ENCODE measurements at places on chromosomes 3 and 15.

DNA sequence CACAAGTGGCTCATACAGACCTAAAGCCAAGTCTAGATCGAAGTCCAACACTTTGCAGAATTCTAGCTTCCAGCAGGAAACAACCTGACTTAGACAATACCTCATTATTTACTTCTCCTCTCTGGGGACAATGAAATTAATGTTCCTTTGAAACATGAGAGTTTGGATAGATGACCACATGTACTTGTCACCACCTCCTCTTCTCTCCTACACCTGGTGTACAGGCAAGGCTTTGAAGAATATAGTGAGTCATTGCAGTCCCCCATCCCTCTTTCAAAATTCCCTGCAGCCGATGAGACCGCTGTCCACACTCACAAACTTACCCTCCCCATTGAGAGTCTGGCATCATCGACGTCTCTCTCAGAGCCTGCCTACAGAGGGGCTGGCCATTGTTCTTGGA, 189.0 kb upstream of the HES1 start:
- no peak for DNase-seq

- no peak for DNase-seq
These were observed 50.5 kb downstream of the SRGAP3 start for GRCh38 chr3:9198899-9199335.

DNA sequence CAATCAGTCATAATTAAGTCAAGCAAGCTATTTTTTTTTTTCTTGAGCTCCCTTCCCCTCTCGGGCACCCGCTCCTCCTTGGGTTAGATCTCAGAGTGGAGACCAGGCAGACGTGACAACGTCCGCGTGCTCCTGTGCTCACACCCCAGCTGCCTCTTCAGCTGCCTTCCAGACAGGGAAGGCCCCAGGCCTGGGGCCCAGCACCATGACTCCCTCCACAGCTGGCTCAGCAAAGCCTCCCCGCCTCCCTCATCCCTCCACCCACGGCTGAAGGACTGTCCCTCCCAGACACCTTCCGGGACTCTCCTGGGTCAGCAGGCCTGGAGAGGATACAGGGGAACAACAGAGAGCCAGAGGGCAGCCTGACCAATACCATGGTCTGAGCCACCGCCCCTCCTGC, 87.9 kb upstream of the LINGO1 start:
- no peak for DNase-seq

- DNase-seq: no peak
These were observed 5.2 kb upstream of the EBLN2 start for GRCh38 chr3:73056014-73056844.

- no peak for DNase-seq
These were observed 2.6 kb upstream of the WWTR1 start for GRCh38 chr3:149660462-149660861.

DNA sequence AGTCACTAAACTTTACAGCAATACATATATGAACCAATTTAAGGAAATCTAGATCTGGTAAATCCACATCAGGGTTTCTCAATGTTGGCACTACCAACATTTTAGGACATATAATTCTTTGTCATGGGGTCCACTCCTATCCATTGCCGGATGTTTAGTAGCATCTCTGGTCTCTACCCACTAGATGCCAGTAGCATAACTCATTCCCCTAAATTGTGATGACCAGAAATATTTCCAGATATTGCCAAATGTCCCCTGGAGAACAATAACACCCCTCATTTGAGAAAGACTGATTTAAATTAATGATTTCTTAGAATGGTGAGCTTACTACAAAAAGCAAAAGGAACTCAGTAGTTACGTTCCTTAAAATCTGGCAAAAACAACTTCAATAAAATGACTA, 23.1 kb upstream of the ANKRD28 start:
- no peak for DNase-seq

DNA sequence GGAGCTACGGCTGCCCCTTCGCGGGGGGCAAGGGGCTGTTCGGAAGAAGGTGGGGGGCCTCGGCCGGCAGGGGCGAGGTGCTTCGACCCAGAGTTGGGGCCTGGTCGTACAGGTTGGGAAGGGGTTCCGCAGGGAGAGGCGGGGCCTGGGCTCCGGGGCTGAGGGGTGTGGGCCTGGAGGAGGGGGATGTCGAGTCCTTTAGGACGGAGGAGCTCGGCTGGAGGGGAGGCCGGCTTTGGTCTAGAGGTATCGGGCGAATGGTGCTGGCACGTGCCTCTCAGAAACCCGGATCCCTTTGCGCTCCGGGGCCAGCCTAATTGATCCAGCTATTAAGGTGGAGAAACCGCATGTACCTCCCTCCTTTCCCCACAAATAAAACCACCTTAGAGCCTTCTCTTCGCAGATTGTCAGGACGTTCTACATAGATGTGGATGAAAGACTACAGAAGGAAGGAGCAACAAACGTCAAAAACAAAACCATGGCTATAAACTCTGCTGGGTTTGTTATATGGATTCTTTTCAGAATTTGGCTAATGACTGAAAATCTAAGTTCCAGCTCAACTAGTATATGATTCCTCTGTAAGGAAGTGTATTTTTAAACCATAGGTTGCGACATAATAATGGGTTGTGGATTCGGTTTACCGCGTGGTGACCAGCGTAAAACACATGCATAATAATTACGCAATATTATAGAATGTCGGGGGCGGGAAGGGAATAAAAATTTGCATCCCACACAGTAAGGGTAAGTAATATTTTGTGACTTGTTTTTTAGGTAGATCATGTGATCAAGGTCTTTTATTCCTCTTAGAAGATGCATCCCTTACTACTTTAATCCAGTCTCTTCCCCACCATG, 644 bp upstream of the NGLY1 start:
- peak; percentile 73 for DNase-seq

GRCh38 chr3:67898916-67899315, 244.5 kb upstream of the SUCLG2 start:
- DNase-seq: no peak

DNA sequence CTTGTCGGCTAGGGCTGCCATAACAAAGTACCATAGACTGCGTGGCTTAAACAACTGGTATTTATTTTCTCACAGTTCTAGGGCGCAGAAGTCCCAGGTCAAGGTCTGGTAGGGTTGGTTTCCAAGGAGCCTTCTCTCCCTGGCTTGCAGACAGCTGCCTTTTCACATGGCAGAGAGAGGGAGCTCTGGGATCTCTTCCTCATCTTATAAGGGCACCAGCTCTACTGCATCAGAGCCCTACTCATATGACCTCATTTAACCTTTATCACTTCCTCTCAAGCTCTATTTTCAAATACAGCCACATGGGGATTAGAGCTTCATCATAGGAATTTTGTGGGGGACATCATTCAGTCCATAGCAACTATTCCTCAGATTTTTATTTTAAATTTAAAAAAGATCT, 17.6 kb upstream of the PAQR9 start:
- DNase-seq: no peak

- no peak for DNase-seq
These were observed 176.0 kb upstream of the TMCO5A start for GRCh38 chr15:37758412-37758811.

- DNase-seq: no peak
These were observed 112.7 kb downstream of the FEZF2 start for GRCh38 chr3:62260655-62261054.

DNA sequence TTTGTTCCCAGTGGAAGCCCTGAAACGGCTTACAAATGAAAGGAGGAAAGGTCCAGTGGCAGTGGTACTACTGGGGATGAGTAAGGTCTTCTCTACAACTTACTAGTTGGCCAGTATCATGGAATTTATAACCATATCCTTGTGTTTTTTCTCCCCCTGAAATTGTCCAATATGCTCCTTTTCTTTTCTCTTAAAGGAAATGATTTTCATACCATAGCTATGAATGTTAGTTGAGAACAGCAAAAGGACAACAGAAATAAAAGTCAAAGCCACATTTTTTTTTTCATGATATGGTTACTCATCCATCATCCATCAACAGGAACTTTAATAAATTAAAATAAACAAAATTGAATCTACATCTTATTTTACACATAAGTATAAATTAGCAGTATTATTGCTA, 450.4 kb downstream of the MFSD1 start:
- DNase-seq: no peak

- DNase-seq: no peak
These were observed 53.5 kb upstream of the WNT5A start for GRCh38 chr3:55540579-55540978.

GRCh38 chr15:67914537-67915460, 75.0 kb upstream of the RNU6-1 start:
- peak; percentile 81 for DNase-seq

- DNase-seq: no peak
These were observed 30.1 kb downstream of the FGD5 start for GRCh38 chr3:14848906-14849305.

GRCh38 chr3:188689101-188689574, 482.6 kb upstream of the TPRG1 start:
- no peak for DNase-seq

DNA sequence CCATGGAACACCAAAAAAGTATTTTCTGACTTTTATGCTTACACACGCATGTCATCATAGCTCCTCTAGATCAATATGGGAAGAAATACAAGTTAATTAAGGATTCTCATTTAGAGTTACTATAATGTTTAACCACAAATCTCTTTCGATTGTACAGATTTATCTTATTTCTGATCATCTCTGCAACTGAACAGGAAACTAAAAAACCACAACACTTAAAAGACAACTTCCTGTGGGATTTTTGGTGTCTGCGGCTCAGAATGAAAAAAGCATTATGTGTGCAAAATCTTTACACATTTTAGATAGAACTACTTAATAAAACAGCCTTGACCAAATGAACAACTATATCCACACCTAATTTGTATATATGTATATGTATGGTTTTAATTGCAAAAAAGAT, 3.0 kb upstream of the TJP1 start:
- no peak for DNase-seq

- no peak for DNase-seq
These were observed 5.6 kb upstream of the ISLR start for GRCh38 chr15:74167891-74168331.

DNA sequence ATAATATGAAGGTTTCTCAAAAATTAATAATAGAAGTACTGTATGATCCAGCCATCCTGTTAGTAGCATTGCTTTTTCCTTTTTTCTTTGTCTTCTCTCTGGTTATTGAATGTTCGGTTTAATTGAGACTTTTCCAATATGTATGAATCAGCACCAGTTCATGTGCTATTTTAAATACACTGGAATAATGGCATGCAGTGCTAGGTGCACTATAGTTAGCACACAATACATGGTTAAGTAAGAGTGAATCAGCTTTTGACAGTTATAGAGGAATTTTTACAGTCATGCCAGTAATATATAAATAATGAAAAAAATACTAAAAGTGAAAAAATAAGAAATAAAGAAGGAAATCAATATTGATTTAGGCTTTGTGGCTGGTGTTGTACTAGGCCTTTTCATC, 113.8 kb upstream of the STRIT1 start:
- no peak for DNase-seq

GRCh38 chr3:48440590-48440958, 517 bp downstream of the TMA7 start:
- DNase-seq: no peak

GRCh38 chr3:53192608-53193007, 31.6 kb downstream of the PRKCD start:
- DNase-seq: peak; percentile 67

DNA sequence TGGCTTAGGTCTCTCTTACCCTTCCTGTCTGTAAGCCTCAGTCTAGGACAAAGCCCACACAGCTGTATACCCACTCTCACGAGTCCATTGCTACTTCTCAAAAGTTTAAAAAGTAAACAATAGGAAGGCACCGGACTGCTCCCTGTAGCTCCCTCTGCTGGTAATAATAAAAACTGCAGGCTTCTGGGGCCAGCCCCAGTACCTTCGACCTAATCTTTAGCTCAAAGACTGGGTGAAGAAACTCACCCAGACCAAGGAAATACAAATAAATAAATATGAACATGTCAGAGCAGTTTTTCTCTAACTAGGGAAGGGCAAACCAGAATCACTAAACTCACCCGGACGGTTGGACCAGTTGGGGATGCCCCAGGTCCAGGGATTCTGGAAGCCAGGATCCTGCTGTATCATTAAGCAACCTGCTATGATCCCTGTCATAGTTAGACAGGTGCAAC, 5.0 kb downstream of the FAM219B start:
- DNase-seq: no peak

DNA sequence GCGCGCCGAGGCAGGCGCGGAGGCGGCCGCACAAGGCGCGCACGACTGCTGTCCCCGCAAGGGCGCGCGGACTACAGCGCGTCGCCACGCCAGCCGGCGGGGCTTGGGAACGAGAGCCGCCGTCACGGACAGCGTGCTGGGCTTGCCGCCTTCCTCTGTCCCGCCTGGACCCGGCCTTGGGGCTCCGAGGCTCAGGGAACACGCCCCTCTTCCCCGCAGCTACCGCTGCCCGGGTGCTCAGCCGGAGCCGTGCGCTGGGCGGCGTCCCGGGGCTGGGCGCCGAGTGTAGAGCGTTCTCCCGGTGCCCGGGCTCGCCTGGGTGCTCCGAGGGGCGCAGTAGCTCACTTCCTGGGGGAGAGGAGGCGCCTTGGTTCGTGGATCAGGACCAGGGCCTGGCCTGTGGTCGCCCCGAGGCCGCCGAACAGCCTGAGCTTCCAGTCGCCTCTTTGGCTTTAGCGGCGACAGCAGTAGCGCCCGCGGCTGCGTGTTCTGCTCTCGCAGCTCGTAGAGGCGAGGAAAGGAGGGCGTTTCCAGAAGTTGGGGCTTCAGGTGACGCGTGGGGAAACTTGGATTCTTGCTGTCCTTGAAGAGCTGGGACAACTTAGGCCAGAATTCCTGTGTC, 226.7 kb upstream of the C2CD4B start:
- peak; percentile 89 for DNase-seq

DNA sequence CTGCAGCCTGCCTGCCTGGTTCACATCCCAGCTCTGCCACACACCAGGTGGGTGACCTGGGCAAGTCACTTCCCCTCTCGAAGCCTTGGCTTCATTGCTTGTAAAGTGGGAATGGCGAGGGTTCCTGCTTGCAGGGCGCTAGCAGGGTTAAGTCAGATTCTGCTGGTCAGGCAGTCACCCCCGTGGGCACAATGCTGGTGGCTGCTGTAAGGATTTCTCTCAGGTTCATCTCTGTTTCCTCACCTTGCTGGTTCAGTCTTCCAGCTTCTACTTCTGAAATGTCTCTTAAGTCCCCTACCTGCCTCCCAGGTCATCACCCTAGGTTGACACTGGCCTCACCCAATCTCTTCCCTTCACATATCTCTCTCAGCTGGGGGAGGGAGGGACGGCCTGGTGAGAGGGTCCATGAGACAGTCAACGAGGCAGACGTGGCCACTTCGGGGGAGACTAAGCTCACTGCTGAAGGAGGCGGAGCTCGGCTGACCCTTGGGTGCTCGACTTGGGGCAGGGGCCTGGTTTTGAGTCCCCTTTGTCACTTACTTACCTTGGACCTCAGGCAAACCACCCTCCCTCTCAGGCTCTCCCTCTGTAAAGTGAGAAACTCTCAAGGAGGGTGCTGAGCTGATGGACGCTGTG, 11.5 kb downstream of the CTSH start:
- no peak for DNase-seq

- DNase-seq: no peak
These were observed 350.1 kb upstream of the AZI2 start for GRCh38 chr3:28698706-28699105.

Measured in aorta (tissue), 5 donors.